Uterus (tissue), 4 donors: ENCODE measurements at places on chromosomes 1 and 21. TPM values are rescaled to one million over a fixed set of nuclear protein-coding genes. Genes with fewer than 3 reads are reported as not detected.
A peak's percentile ranks its signal among the peaks of the same experiment; 100 is the strongest.

Gene PDC
- not detected for total RNA-seq

- H3K4me3 ChIP-seq = no peak overlapping the region
- no peaks in the 10 kb centered on the region for H3K36me3 ChIP-seq
- no peaks in the 10 kb centered on the region for H3K27me3 ChIP-seq
These were observed 175.9 kb downstream of the IFI44 start for GRCh38 chr1:78825561-78825960.

- no peak overlapping the region for H3K4me3 ChIP-seq
- H3K27ac ChIP-seq = no peak overlapping the region
- no peaks in the 10 kb centered on the region for H3K4me1 ChIP-seq
- H3K36me3 ChIP-seq = no peaks in the 10 kb centered on the region
- no peaks in the 10 kb centered on the region for H3K27me3 ChIP-seq
These were observed 131.9 kb upstream of the BEND5 start for GRCh38 chr1:48908606-48909005.

- no peaks in the 10 kb centered on the region for H3K4me1 ChIP-seq
- DNase-seq = no peak
- no peak overlapping the region for H3K27ac ChIP-seq
- no peaks in the 10 kb centered on the region for H3K27me3 ChIP-seq
These were observed 5.0 kb downstream of the C1orf226 start for GRCh38 chr1:162386292-162387225.

DNA sequence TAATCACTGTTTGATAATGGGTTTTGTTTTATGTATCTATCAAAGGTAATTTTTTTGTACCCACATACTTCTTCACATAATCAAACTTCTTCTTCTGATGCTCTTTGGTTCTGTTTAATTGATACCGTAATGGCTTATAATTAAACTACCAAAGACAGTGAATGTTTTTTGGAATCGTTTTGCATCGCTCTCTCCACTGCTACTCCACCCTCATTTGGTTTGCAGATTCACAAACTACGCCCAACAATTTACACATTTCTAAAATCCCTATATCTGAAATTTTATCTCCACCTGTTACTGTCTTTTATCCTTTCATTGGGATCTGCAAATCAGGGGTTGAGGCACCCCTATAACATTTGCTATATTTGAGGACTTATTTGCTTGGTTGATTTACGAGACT is 319.6 kb downstream of the RWDD3 start:
- no peaks in the 10 kb centered on the region for H3K36me3 ChIP-seq
- H3K4me3 ChIP-seq = no peak overlapping the region
- no peak for DNase-seq
- H3K27me3 ChIP-seq = no peaks in the 10 kb centered on the region
- no peak overlapping the region for H3K27ac ChIP-seq
- H3K4me1 ChIP-seq = no peaks in the 10 kb centered on the region

DNA sequence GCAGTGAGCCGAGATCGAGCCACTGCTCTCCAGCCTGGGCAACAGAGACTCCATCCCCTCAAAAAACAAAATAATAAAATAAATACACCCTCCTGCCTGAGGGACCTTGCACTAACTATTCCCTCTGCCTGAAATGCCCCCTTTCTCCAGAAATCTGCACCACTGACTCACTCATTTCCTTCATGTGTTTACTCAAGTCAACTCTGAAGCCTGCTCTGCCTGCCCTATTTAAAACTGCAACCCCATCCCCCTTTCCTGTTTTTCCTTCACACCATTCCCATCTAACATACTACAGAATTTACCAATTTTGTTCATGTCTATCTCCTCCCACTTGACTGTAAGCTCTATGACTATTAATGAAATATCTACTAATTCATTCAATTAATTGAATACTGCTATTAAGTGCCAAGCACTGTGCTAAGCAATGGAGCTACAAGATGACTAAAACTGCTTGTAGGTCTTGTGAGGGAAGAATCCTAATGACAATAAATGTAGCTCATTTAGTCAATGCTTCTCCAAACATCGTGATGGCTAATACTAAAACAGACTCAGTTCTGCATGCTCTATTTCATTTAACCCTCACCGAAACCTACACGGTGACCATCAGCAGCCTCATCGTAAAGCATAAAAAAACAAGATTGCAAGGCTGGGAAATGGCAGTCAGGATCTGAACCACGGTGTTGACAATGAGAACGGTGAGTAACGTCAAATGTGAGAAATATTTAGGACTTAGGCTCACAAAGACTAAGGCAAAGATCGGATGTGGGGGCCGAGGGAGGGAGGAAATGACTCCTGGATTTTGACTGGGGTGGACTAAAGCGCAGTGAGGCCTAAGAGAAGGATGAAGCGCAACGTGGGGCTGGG is 749 bp upstream of the TMEM39B start:
- peak overlapping the region; percentile 97 for H3K27ac ChIP-seq
- peak overlapping the region; percentile 98 for H3K4me3 ChIP-seq
- no peaks in the 10 kb centered on the region for H3K27me3 ChIP-seq
- no peak for DNase-seq

GRCh38 chr1:2471587-2472001 is 4.5 kb upstream of the PLCH2 start:
- H3K4me1 ChIP-seq = no peaks in the 10 kb centered on the region
- no peak for DNase-seq
- no peak overlapping the region for H3K4me3 ChIP-seq
- H3K27me3 ChIP-seq = peaks cover 7% of the 10 kb centered on the region
- H3K36me3 ChIP-seq = no peaks in the 10 kb centered on the region

GRCh38 chr1:12711536-12711935 is 4.4 kb upstream of the AADACL3 start:
- H3K27me3 ChIP-seq = no peaks in the 10 kb centered on the region
- no peaks in the 10 kb centered on the region for H3K4me1 ChIP-seq
- H3K36me3 ChIP-seq = no peaks in the 10 kb centered on the region
- H3K4me3 ChIP-seq = no peak overlapping the region

- H3K36me3 ChIP-seq = no peaks in the 10 kb centered on the region
- no peak overlapping the region for H3K4me3 ChIP-seq
- H3K4me1 ChIP-seq = no peaks in the 10 kb centered on the region
- no peak overlapping the region for H3K27ac ChIP-seq
These were observed 40.4 kb upstream of the EIF4G3 start for GRCh38 chr1:21216835-21217811.

DNA sequence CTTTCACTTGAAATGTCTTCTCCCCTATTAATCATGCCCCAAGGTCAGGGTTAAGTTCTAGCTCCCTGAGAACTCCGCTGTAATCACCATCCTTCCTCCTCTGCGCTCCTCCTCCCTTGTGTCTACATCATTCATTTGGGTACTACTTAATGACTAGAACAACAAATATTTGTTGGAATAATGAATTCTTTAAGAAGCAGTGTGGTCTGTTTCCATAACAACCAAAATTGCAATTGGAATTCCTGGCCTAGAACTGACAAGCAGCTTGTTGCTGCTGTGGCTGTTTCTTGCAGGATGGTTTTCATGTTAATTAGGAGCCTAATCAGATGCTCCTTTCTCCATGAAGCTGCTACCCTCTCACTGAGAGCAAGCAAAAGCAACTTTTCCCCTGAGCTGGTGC is 192.5 kb downstream of the ZZZ3 start:
- DNase-seq = no peak
- H3K27ac ChIP-seq = no peak overlapping the region
- H3K27me3 ChIP-seq = no peaks in the 10 kb centered on the region
- no peaks in the 10 kb centered on the region for H3K36me3 ChIP-seq
- H3K4me1 ChIP-seq = no peaks in the 10 kb centered on the region

- no peaks in the 10 kb centered on the region for H3K36me3 ChIP-seq
- DNase-seq = no peak
- no peaks in the 10 kb centered on the region for H3K27me3 ChIP-seq
- H3K27ac ChIP-seq = no peak overlapping the region
- H3K4me3 ChIP-seq = no peak overlapping the region
- no peaks in the 10 kb centered on the region for H3K4me1 ChIP-seq
These were observed 56.7 kb downstream of the PTPN14 start for GRCh38 chr1:214494706-214495105.

- H3K4me1 ChIP-seq = no peaks in the 10 kb centered on the region
- DNase-seq = no peak
- H3K27me3 ChIP-seq = no peaks in the 10 kb centered on the region
- H3K36me3 ChIP-seq = no peaks in the 10 kb centered on the region
- no peak overlapping the region for H3K27ac ChIP-seq
- no peak overlapping the region for H3K4me3 ChIP-seq
These were observed 205.0 kb downstream of the KCTD3 start for GRCh38 chr1:215772151-215772550.

DNA sequence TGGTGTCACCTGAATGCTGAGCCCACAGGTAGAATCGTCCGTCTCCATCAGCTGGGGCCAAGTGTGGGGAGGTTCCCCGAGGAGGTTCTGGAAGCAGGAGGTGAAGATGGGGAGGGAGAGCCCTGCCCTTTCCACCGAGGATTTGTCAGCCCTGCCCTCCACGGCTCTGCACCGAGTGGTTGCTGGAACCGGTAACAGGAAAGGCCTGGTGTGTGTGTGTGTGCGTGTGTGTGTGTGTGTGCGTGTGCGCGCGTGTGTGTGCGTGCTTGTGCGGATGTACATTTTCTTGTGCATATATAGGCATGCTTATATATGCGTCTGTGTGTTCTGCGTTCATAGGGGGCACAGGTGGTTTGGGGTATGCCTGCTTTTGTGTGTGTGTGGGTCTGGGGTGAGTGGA is 3.5 kb downstream of the NBL1 start:
- no peak for DNase-seq
- H3K4me3 ChIP-seq = no peak overlapping the region
- H3K4me1 ChIP-seq = peaks cover 5% of the 10 kb centered on the region
- H3K27ac ChIP-seq = peak overlapping the region; percentile 96
- H3K36me3 ChIP-seq = no peaks in the 10 kb centered on the region
- no peaks in the 10 kb centered on the region for H3K27me3 ChIP-seq

GRCh38 chr1:57831624-57832023 is 407.8 kb upstream of the DAB1 start:
- no peak overlapping the region for H3K27ac ChIP-seq
- no peak for DNase-seq
- no peaks in the 10 kb centered on the region for H3K4me1 ChIP-seq

- no peaks in the 10 kb centered on the region for H3K36me3 ChIP-seq
- no peaks in the 10 kb centered on the region for H3K27me3 ChIP-seq
- no peak overlapping the region for H3K4me3 ChIP-seq
These were observed 307.7 kb downstream of the USP25 start for GRCh38 chr21:16037421-16037955.

DNA sequence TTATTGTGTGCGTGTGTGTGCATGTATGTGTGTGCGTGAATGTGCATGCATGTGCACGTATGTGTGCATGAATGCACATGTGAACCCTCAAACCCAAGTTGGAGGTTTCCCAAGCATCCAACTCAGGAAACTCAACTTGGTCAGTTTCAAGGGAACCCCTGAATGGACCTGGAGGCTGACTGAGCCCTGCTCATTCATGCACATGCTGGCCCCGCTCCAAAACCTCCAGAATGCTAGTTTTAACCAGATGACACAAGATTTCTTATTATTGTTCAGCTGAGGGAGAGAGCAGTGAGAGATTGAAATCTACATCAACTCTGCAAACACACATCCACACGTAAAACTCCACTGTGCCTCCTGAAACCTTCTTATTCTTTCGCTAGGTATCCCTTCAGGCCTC is 104.4 kb downstream of the OMA1 start:
- DNase-seq = no peak
- no peaks in the 10 kb centered on the region for H3K36me3 ChIP-seq
- H3K27ac ChIP-seq = no peak overlapping the region
- H3K27me3 ChIP-seq = no peaks in the 10 kb centered on the region
- no peak overlapping the region for H3K4me3 ChIP-seq
- H3K4me1 ChIP-seq = no peaks in the 10 kb centered on the region

DNA sequence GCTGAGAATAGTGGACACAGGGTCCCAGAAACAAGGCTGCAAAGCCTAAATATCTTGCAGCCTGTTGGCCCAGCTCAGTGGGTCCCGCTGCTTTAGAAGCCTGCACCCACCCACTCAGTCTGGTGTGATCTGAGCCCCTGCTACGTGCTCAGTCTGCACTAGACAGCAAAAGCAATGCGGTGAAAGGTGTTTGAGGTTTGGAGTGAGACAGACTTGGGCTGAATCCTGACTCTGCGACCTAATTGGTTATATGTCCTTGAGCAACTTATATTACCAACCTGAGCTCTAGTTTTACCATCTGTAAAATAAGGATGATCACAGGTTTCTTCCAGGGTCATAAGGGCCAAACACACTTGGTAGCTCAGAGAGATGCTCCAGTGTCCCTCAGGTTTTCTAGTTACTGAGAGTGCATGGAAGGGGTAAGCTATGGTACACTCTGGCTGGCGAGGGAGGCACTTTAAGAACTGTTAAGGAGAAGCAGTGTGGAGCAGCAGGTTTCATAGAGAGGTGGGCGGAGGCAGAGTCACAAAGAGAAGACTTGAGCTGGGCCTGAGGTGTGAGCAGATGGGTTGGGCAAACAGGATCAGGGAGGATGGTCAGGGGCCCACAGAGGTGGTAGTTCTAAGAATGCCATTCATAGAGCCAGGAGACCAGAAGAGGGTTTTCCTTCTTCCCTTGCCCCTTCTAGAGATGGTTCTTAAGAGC is 10.1 kb downstream of the TMEM200B start:
- H3K36me3 ChIP-seq = no peaks in the 10 kb centered on the region
- no peak overlapping the region for H3K27ac ChIP-seq
- H3K4me1 ChIP-seq = no peaks in the 10 kb centered on the region

DNA sequence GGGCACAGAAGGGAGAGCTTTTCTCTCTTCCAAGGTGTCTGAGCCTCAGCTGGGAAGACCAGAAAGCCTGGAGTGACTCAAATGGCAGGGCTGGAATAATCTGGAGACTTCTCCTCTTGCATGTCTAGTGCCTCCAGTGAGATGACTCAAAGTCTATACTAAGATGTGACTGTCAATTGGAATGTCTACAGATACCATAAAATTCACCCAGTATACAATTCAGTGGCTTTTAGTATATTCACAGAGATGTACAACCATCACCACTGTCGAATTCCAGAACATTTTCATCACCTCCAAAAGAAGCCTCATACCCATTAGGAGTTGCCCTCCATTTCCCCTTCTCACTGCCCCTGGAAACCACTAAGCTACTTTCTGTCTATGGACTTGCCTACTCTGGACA is 47.9 kb upstream of the CNN3 start:
- H3K27ac ChIP-seq = peak overlapping the region; percentile 84
- H3K36me3 ChIP-seq = no peaks in the 10 kb centered on the region
- no peak for DNase-seq
- no peaks in the 10 kb centered on the region for H3K27me3 ChIP-seq
- H3K4me3 ChIP-seq = no peak overlapping the region

GRCh38 chr1:29237852-29238619 is 1.7 kb downstream of the PTPRU start:
- DNase-seq = peak; percentile 41
- no peaks in the 10 kb centered on the region for H3K27me3 ChIP-seq
- H3K36me3 ChIP-seq = no peaks in the 10 kb centered on the region

Gene LCE3E
- total RNA-seq = not detected

Gene OR2T6
- not detected for total RNA-seq

DNA sequence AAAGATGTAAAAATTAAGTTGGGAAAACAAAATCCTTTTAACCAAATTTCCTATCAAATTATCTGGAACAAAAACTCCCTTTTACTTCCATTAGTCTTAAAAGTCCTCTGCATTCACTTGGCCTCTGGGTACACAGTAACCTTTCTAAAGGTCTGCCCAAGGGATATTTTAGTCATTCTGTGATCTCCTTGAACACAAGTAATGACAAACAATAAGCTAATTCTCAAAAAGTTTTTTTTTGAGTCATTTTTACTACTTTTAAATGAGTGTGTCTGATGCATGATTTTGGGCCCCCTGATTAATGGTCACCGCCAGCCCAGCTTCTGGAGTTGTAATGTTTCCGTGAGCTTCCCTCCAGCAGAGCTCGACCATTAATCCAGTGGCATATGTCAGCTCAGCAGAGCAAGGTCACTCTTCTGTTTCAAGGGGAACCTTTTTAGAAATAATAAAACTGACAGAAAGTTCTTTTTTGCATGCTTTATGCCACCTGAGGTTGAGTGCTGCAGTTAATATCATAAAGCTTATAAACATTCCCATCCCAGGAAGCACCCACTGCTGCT is 14.3 kb downstream of the SAMSN1 start:
- no peaks in the 10 kb centered on the region for H3K27me3 ChIP-seq
- H3K4me1 ChIP-seq = no peaks in the 10 kb centered on the region
- no peak overlapping the region for H3K4me3 ChIP-seq
- no peaks in the 10 kb centered on the region for H3K36me3 ChIP-seq
- no peak for DNase-seq

Gene OR10J1
- not detected for total RNA-seq
